ENCODE measurements at places on chromosomes 11 and 22. TPM values are rescaled to one million over a fixed set of nuclear protein-coding genes. Genes with fewer than 3 reads are reported as not detected.

GRCh38 chr11:123213307-123213771 is 18.3 kb upstream of the CLMP start:
- no peak for DNase-seq

- DNase-seq, result no peak
Measured at GRCh38 chr11:7703740-7704139, 2.5 kb downstream of the OVCH2 start.

- no peak for DNase-seq
Measured at GRCh38 chr22:47452184-47452583, 689.7 kb downstream of the TBC1D22A start.

The BBOX1 gene
- polyA plus RNA-seq, result 44.6 TPM

- DNase-seq, result peak; percentile 30
Measured at GRCh38 chr11:71338801-71339395, 86.5 kb upstream of the SHANK2 start.

The HSCB gene
- 18.0 TPM for polyA plus RNA-seq

The KCNK7 gene
- polyA plus RNA-seq, result 0.21 TPM

DNA sequence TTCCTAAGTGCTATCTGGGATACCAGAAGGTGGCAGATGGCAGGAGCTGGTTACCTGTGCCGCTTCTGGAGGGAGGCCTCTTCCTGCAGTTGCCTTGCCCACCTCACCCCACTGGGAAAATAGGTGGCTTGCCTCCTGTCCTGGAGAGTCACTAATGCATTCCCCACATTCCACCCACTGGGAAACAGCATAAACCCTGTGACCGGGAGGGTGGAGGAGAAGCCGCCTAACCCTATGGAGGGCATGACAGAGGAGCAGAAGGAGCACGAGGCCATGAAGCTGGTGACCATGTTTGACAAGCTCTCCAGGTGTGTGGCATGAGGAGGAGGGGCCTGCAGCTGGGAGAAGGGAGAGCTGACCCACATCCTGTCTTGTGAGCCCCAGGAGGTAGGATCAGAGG is 5.6 kb downstream of the RIC8A start:
- no peak for DNase-seq

The LINC01488 gene
- polyA plus RNA-seq, result 0.04 TPM

DNA sequence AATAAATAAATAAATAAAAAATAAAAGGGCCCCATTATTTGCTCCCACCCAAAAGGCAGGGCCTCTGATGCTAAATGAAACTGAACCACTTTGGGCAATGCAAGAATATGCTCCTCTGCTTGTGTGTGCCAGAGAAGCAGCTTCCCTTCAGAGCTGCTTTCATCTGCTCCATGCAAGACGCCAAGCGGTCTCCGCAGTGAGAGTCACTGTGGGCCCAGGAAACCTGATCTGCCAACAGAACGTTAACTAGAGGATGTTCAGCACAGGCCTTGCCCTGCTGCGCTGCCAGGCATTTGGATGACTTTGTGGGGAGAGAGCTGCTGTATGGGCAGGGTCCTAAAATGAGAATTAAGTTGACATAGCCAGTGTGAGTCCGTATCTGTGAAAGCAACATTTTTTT is 43.7 kb upstream of the APOA1 start:
- DNase-seq, result peak; percentile 38

DNA sequence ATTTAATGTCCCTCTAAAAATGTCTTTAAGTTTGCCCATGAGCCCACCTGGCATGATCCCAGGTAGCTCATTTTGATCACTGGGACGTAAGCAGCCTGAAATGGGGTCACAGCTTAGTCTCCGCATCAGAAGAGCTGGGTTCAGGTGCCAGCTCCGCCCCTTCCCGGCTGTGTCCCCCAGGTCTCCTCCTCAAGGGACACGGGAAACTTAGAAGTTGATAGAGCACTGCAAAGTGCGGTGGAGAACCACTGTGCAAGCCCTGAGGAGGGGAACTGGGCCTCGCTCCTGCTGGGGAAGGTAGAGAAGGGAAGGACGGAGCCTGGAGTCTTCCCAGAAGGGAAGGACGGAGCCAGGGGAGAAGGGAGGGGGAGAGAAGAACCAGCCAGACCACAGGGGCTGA is 7.7 kb downstream of the TOM1 start:
- no peak for DNase-seq

DNA sequence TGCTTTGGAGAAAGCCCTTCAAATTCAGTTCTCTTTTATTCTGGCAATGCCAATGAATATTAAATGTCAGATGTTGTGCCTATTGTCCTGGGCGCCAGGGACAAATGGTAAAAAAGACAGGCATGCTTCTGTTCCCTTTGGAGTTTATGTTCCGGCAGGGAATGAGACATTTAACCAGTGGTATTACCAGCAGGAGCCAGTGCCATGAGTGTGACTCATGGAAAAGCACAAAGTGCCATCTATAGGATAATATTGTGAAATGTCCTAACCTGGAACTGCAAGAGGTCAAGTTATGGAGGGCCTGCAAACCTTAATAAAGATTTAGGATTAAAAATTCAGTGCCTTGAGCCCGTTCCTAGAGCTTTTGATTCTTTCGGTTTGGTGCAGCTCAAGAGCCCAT is 39.5 kb downstream of the REXO2 start:
- no peak for DNase-seq
